Foreskin melanocyte (primary cell): ENCODE measurements at places on chromosomes 2 and 18.

- no peak for DNase-seq
These were observed 293.0 kb upstream of the TNP1 start for GRCh38 chr2:217152831-217153230.

DNA sequence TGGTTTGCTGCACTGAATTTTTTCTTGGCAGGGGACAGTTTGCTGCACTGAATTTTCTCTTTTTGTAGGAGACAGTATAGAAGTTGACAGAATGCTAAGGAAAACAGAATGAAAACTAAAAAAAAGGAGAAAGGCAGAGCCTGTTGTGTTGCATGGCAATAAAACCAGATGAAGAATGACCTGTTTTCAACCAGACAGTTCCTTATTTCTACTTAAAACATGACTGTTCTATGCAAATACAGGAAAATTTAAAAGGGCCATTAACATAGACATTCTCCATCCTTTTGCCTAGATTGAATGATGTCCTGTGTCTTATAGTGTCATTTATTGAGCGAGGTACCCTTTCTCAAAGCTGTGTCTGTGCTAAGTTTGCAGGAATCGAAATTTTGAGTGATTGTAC lies 33.3 kb downstream of the ABI2 start:
- DNase-seq: no peak

DNA sequence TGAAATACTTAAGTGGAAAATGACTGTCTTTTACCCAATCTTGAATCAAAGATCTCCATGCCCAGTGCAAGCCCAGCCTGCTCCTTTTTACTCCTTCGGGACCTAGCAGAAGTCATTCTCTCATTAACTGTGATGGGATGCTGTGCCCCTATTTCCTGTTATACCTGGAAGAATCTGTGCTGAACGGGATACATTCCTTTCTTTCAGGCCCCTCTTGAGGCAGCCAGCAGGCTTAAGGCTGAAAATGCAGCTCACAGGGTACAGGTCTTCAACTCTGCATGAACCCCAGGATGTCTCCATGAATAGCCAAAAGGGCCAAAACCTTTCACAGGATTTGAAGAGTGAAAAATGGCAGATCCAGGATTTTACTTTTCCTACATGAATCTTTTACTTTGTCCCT lies 784.8 kb upstream of the KLHL29 start:
- DNase-seq: no peak

GRCh38 chr2:170816504-170817092 lies at the start of gene GAD1:
Gene GAD1, plus strand, starts transcription at chr2:170816887. Its CDS starts 1,705 bp downstream, at chr2:170818592.
- DNase-seq: no peak

GRCh38 chr2:36376319-36376765 lies 20.8 kb downstream of the CRIM1 start:
- no peak for DNase-seq

GRCh38 chr2:25979001-25979400 lies 3.3 kb downstream of the KIF3C start:
- no peak for DNase-seq

GRCh38 chr2:172173174-172173706 lies 70.5 kb upstream of the DLX2 start:
- DNase-seq: no peak

GRCh38 chr2:216490061-216490460 lies 8.6 kb upstream of the RPL37A start:
- DNase-seq: no peak

GRCh38 chr18:12258719-12259705 lies 4.9 kb downstream of the CIDEA start:
- no peak for DNase-seq
